Fibroblast of gingiva (primary cell): ENCODE measurements at places on chromosomes 11 and 22.

- no peak for DNase-seq
These were observed 203.7 kb upstream of the SORL1-AS1 start for GRCh38 chr11:121656328-121657090.

DNA sequence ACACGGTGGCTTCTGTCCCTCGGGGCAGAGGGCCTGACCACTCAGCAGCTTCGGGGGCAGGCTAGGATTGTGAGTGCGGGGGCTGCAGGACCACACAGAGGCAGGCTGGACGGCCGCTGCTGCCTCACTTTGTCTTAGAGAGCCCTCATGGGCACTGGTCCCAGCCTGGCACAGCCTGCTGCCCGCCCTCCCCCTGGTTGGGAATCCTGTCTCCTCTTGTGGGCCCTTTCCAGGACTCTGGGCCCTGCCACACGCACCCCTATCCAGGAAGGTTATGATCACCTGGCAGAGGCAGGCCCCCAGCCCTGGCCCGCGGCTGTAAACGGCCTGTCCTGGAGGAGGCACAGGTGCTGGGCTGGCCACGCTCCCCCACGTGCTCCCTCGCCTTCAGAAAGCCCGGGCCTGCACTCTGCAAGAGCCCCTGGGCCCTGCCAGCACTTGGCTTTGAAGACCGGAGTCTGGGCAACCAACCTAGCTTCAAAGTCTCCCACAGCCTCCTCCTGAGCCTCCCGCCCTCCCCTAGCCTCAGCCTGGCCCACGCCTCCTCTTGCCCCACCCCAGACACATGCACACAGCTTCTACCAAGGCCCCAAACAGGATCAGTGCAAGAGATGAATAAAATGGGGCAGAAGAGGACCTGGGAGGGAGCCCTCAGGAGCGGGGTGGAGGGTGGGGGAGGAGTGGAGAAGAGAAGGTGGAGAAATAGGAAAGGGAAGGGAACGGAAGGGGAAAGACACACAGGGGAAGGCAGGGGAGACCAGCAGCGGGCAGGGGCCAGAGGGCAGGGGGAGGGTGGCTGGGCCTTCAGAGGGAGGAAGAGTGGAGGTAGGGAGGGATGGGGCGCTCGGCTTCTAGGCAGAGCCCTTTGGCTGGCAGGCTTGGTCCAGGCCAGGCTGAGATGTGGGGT is 31.0 kb downstream of the SYT7 start:
- no peak for DNase-seq

- peak; percentile 45 for DNase-seq
These were observed 361.2 kb downstream of the TMEM135 start for GRCh38 chr11:87398931-87399330.

DNA sequence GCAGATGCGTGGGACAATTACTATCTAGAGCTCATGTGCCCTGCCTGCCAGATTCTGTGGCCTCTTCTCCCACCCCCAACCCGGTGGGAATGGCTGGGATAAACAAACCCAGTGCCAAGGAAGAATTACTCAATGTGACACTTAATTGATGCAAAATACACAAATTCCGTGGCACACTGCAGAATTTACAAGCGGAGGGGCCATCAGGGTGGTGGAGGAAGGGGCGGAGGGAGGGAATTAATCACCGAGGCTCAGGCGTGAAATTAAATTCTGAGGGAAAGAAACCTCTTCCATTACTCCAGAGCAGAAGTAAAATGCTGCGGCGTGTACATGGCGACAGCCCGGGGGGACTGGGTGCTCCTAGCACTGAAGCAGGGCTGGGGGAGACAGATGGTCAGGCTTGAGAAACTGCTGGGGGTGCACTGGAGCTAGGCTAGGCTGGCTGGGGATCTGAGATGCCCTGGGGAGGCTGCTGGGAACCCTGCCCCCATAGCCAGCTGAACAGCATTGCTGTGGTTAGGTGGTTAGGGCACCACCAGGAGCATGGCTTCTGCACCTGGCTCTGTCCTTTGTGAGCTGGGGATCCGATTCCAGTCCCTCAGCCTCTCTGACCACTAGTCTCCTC is 200.6 kb downstream of the CEP164 start:
- DNase-seq: no peak

- no peak for DNase-seq
These were observed 2074.4 kb upstream of the RAG2 start for GRCh38 chr11:38672445-38672844.

GRCh38 chr11:73570415-73571114 is 27.3 kb downstream of the FAM168A start:
- no peak for DNase-seq
